ENCODE measurements at places on chromosomes 5 and 9. TPM values are rescaled to one million over a fixed set of nuclear protein-coding genes. Genes with fewer than 3 reads are reported as not detected.
A peak's percentile ranks its signal among the peaks of the same experiment; 100 is the strongest.

Gene RNF14
- polyA plus RNA-seq, result 36.9 TPM

Gene NPDC1
- polyA plus RNA-seq, result 49.0 TPM

Gene ZNF608
- 18.0 TPM for polyA plus RNA-seq

Gene TERT
- polyA plus RNA-seq, result 0.02 TPM

Gene HTR4
- not detected for polyA plus RNA-seq

Gene CCNI2
- 0.61 TPM for polyA plus RNA-seq

Gene GRM6
- not detected for polyA plus RNA-seq

Gene SPARC
- polyA plus RNA-seq, result 145 TPM

Gene PALM2AKAP2
- 4.4 TPM for polyA plus RNA-seq

Gene FIBCD1
- 4.0 TPM for polyA plus RNA-seq

Gene RFESD
- 2.6 TPM for polyA plus RNA-seq

Gene BTNL3
- 1.8 TPM for polyA plus RNA-seq

DNA sequence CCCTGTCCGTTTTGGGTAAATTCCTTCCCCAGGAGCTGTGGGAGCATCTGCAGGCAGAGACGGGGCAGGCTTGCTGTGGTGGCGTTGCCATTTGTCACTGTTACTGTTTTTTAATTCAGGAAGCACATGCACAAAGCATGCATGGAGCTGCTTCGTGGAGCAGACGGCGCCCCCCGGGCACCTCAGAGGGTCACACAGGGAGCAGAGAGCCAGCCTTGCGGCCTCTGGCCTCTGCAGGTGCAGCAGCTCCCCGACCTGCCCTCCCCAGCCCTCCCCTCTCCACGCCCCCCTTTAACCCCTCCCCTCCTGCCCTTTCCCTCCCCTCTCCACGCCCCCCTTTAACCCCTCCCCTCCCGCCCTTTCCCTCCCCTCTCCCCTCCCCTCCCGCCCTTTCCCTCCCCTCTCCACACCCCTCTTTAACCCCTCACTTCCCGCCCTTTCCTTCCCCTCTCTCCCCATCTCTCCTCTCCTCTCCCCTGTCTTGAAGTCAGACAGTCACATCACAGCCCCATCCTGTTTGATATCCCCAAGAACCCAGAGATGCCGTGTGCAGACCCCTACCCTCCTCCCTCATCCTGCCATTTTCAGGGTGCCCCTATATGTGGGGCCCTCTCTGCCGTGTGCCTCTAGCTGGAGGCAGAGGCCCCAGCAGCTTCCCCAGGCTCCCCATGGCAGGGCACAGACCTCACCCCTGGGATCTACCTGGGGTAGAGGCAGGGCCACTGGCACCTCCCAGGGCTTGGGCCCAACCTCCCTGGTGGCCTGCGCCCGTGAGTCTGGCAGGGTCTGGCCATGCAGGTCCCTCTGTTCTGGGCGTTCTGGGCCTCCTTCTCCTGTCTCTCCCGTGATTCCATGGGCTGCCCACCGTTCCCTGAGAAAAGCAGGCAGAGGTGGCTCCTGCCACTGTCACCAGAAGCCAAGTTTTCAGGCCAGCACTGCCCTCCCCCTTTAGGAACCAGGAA is 29.6 kb upstream of the UBAC1 start:
- DNase-seq, result peak; percentile 80

DNA sequence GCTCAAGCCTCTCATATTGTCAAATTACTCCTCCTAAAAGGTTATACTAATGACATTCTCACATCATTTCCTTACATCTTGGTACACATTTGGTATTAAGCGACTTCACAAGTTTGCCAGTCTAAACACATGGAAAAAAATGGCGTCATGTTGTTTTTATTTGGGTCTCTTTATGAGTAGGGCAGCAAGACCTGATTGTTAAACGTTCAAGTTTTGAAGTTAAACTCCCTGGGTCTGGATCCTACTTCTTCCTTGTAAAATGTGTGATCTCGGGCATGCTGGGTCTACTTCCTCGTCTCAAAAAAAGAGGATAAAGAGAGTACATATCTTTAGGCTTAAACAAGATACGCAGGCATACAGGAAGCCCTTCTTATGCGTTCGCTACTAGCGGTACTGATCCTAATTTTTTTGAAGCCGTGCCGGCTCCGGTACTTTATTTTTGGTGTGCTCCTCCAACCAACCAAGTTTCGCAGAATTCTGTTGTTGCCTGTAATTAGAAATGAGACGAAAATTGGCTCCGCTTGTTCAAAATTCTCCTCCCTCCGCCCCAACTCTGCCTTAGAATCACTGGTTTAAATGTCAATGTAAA is 596 bp upstream of the CDC37L1 start:
- peak; percentile 64 for DNase-seq

DNA sequence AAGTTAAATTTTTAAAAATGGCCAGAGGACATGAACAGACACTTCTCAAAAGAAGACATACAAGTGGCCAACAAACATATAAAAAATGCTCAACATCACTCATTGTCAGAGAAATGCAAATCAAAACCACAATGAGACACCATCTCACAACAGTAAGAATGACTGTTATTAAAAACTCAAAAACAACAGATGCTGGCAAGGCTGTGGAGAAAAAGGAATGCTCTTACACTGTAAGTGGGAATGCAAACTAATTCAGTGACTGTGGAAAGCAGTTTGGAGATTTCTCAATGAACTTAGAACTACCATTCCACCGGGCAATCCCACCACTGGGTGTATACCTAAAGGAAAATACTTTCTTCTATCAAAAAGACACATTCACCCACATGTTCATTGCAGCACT is 168.5 kb upstream of the PIK3R1 start:
- DNase-seq, result no peak

GRCh38 chr9:16278326-16278999 is 592.0 kb downstream of the BNC2 start:
- DNase-seq, result no peak

DNA sequence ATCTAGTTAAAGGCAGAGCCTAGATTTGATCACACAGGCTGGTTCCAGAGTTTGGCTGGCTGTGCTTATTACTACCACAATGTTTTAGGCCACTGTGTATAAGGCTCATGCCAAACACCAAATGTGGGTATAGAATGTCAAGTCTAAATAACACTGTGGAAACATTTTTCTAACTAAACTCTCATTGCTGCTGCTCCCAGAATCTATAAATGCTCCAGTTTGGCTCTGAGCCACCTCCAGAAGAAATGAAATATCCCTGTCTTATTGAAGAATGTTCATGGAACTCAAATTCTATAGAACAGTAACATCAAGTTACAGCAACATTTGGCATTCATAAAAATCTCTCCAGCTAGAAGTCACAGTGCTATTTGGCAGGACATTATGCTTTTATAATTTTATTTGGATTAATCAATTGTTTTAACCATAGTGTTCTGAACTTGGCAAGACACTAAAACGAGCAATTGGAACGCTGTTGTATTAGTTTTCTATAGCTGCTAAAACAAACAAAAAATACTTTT is 178.1 kb upstream of the COX7C start:
- no peak for DNase-seq

- DNase-seq, result no peak
Observed at GRCh38 chr9:6564360-6564759, 81.2 kb downstream of the GLDC start.

DNA sequence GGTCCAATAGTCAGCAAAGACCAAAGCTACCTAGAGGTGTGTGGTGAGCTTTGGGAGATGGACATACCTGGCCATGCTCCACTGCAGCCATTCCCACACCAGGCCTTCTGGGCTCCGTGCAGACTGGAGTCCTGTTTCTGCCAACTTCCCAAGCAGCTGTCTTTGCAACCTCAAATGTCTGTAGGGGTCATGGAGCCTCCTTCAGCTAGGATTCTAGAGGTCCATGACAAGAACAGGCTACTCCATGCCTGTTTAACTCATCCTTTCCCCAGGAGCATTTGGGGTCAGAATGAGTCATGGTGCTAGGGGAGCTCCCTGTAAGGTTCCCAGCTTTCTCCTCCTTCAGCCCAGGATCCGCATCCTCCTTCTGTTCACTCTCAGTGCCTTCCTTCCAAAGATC is 17.1 kb downstream of the VPS13A start:
- no peak for DNase-seq

DNA sequence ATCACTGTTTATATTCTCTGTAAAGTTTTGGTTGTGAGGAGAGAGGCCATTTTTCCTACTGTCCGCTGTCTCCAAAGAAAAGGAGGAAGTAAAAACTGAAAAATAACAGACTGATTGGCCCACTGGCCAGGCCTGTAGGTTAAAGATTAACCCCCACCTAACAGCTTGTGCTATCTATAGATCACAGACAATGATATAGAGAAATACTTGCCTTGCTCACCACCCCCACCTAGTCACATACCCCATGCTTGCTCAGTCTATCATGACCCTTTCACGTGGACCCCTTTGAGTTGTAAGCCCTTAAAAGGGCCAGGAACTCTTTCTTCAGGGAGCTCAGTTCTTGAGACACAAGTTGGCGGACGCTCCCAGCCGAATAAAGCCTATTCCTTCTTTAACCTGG is 357.4 kb downstream of the PRDM9 start:
- no peak for DNase-seq

- peak; percentile 57 for DNase-seq
Observed at GRCh38 chr5:115695310-115695880, 69.6 kb upstream of the TMED7 start.

DNA sequence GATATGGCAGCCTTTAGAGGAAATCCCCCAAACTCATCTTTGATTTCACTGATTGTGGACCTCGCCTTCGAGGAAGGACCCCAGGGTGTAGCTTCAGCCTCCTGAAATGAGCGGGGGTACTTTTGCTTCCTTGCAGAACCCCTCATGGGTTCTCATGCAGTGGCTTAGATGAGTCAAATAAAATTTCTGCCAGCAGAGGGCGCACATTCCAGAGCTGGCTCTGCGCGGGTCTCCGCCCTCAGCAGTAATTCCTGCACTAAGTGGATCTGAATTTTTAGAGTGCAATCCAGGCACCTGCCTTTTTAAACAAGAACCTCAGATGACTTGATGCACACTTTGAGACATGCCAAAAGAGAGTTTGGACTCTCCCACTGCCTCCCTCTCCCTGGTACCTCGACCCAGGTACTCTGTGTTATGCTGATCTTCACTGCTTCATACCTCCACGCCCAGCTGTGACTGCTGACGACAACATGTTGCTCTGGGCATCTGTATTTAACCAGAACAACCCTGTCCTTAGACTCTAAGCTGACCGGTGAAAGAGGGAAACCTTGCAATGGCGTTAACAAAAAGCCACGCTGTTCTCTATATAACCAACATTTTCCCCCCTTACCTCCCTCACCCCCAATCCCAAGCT is 7.3 kb downstream of the EGFLAM start:
- DNase-seq, result peak; percentile 76

GRCh38 chr5:169634606-169635005 is 2.5 kb upstream of the DOCK2 start:
- no peak for DNase-seq

- no peak for DNase-seq
Observed at GRCh38 chr5:139378941-139379361, 4.1 kb downstream of the SLC23A1 start.

DNA sequence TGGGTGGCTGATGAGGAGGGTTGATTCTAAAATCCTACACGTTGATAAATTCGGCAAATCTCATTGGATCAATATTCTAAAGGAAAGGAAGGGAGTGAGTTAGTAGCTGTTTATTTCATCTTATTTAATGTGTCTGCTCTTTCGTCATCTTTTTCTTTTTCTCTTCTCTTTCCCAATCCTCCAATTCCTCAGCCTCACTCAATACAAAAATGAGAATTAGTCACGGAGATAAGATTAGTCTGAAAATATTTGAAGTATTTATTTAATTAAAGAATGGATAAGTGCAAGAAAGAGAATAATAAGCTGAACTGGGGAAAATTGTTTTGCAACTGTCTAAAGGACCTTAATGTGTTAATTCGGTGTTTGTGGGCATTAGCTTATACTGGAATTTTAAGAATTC is 1095.1 kb downstream of the DTWD2 start:
- DNase-seq, result peak; percentile 12

- DNase-seq, result no peak
Observed at GRCh38 chr9:111913159-111913558, 16.5 kb downstream of the UGCG start.

GRCh38 chr9:15572200-15572770 is 19.4 kb downstream of the CCDC171 start:
- peak; percentile 80 for DNase-seq

- no peak for DNase-seq
Observed at GRCh38 chr9:104944356-104944755, 16.4 kb upstream of the ABCA1 start.

DNA sequence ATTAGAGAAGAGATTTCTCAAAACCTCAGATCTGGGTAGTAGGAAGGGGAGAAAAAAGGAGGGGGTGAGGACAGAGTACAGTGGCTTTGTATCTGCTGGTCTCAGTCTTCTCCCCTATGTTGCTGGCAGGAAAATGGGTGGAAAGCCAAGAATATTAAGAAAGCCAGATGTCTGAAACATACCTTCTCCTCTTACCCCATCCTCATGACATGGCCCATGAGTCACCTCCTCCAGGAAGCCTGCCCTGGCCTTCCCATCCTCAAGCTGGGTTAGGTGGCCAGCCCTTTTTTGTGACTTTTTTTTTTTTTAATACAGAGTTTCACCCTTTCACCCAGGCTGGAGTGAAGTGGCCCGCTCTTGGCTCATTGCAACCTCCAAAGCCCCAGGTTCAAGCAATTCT is 61.8 kb downstream of the ABCA1 start:
- DNase-seq, result no peak

GRCh38 chr9:19173598-19174125 is 46.4 kb upstream of the PLIN2 start:
- DNase-seq, result no peak

- no peak for DNase-seq
Observed at GRCh38 chr9:104987743-104988142, 59.8 kb upstream of the ABCA1 start.

DNA sequence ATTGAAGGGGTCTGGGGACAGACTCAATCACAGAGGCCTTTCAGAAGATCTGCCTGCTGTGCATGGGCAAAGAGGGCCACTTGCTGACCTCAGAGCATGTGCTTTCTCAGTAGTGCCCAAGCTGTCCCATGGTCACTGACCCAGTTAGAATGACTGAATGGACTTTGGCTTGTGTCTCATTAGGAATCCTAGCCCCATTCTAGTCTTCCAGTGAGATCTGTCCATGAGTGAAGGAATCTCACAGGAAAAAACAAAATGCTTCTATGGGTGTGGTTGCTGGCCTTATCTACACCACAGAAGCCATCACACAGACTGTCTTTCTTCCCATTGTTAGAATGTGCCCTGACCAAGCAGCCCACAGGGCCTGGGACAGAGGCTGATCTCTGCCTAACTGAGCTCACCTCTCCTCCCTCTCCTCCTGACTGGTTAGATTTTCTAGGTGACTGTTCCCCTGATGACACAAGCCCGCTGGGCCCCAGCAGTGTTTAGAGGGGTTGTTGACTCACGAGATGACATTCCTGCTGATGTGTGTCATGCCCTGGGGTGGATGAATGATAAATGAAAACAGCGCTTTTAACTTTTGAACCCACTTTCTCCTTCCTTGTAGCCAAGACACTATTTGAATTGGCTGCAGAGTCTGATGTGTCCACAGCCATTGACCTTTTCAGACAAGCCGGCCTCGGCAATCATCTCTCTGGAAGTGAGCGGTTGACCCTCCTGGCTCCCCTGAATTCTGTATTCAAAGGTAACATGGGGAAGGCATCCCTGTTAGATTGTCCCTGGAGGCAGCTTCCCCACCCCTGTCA is 24.8 kb downstream of the TGFBI start:
- DNase-seq, result peak; percentile 37
